Hepatocyte (in vitro differentiated cells): ENCODE measurements at places on chromosomes 13 and 19. TPM values are rescaled to one million over a fixed set of nuclear protein-coding genes. Genes with fewer than 3 reads are reported as not detected.

Gene BORCS8
- polyA plus RNA-seq: 25.6 and 34.2 TPM in 2 replicates

GRCh38 chr13:98143157-98143553 lies 261 bp downstream of the FARP1 start:
- DNase-seq: no peak

Gene TBXA2R
- 1.2 and 2.0 TPM in 2 replicates for polyA plus RNA-seq

DNA sequence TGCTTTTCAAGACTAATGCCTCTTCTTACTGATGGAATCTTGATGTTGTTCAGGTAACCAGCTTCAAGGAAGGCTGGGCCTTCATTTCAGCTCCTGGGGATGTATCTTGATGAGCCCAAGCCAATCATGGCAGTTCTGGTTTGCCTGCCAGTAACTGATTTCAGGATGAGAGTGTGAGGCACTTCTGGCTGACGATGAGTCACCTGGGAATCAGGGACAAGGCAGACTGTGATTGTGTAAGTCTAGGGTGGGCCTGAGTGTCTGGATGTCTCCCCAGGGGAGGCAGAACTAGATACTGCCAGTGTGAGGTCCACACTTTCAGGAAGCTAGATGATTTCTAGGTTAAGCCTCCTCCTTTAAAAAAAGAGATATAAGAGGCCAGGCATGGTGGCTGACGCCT lies 77.3 kb upstream of the KL start:
- DNase-seq: no peak

Gene KLK1
- 6.6 and 8.2 TPM in 2 replicates for polyA plus RNA-seq

DNA sequence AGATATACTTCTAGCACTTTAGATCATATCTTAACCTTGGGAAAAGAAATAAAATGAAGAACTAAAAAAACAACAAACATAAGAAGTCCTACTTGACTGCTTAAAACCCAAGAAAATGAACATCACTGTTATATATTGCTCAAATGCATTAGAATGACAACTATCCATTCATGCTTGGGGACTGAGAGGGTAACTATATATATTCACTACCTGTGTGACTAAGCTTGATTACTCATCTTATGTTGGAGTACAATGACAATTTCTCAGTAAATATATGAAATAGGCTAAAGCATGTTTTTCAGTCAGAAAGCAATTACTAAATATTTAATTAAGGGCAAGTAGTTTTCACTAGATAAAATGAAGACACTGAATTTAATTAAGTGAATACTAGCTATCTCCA lies 40.1 kb downstream of the ZC3H13 start:
- no peak for DNase-seq

DNA sequence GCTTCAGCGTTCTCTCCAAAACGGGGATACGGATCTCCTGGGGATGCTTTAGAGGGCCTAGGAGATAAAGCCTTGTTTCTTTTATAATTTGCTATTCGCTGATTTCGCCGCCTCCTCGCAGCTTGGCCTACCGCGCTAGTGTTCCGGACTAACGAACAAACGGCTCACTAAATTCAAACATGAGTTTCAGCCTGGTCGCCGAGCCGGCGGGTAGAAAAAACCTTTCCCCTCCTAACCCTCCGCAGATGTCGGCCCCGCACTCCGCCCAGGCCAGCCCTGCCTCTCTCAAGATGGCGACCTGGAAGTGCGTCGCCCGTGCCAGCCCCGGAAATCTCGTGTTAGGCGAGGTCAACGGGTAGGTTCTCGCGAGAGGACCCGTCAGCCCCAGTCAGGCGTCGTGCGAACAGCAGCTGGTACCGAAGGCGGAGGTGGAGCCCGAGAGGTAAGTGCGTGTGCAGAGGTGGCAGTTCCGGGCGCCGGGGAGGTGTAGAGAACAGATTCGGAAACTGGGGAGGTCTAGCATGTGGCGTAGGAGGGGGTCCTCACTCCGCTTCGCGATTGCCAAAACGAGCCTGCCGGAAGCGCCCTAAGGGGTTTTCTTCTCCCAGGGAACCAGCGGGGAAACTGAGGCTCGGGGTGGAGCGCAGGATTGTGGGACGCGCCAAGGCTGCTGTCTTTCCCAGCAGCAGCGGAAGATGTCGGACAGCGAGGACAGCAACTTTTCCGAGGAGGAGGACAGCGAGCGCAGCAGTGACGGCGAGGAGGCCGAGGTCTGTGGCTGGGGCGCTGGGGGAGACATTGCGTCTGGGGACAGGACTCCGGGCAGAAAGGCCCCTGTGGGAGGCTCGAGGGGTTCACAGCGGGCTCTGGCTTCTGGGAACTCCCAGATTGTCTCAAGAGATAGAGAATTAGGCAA lies at the start of gene SUPT5H:
Gene SUPT5H (plus strand): TSS at position 387 of the 916 bp plus-strand sequence. CDS start 309 bp downstream, at position 696.
- DNase-seq: peak; percentile 99

Gene KIR3DL2
- polyA plus RNA-seq: not detected in 2 replicates

Gene SELENOV
- polyA plus RNA-seq: 0.98 and 2.2 TPM in 2 replicates

- peak; percentile 58 for DNase-seq
These were observed 588 bp upstream of the DPY19L3 start for GRCh38 chr19:32404933-32405430.

GRCh38 chr19:34120846-34121639 lies 51.3 kb upstream of the LSM14A start:
- peak; percentile 48 for DNase-seq
